ENCODE measurements at places on chromosomes 3 and 15.

- DNase-seq = no peak
These were observed 137.4 kb upstream of the POU1F1 start for GRCh38 chr3:87413814-87414213.

DNA sequence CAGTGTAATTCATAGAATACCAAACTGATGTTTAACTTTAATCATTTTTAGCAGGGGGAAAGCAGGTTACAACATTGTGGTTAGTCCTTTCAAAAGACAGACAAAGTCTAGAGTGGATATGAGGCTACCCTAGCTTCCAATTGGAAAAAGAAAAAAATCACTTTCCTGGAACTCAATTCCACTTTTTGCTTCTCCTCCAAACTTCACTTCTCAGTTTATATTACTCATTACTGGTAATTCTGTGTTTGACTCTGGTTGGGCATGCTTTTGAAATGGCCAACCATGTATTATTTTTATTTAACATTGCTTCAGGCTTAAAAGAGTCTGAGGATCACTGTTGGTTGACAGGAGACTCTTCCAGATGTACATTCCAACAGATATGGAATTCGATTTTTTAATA is 84.8 kb downstream of the RAP2B start:
- no peak for DNase-seq

- no peak for DNase-seq
These were observed 44.3 kb upstream of the MRPS22 start for GRCh38 chr3:139299261-139300132.

DNA sequence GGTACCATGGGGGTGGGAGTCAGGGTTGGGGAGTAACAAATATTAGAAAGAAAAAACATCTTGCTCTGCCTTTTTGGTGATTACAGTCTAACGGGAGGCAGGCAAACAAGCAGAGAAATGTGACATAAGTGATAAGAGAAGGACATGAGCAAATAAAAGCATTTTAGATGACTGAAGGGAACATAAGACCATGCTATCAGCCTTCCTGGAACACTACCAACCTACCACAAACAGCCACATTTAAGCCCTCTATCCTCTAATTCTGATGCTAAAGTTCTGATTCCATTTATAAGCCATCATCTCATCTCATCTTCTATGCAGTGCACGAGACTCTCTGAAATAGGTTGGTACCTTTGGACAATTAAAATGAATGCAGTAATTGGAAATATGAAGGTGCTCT is 243.4 kb upstream of the P2RY1 start:
- no peak for DNase-seq

DNA sequence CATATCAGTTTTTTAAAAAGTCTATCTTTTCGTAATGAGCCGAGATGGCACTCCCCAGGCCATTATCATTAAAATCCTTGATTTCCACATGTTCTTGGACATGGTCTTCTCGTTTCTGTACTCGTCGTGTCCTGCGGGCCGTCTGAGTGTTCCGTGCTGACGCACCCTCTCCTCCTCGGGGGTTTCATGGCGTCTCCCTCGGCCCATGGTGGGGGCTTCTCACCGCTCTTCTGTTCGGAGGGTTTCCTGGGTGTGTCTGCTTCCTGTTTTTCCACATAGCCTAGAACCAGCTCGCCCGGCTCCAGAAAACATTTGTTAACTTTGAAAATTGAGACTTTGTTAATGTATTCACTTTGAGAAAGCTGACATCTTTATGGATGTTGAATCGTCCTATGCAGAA is 92.7 kb downstream of the VGLL4 start:
- no peak for DNase-seq

DNA sequence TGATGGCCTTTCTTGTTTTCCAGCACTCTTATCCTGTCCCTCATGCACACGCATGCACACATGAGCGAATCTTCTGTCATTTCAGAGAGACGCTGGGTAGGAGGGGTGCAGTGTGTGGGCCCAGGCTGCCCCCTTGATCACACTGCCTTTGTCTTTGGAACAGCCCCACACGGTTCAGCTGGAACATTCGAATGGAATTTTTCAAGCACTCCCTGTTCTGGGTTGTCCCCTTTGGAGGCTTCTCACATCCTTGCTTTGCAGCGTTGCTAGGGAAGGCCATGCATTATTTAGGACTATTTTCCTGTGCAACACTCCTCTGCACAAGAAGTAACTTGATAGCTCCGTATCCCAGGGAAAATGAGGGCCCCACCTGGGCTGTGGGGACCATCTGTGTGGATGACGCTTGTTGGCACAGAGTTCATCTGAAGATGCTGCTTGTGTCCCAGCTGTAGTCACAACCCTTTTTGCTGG is 78.4 kb downstream of the SPSB4 start:
- DNase-seq = no peak

DNA sequence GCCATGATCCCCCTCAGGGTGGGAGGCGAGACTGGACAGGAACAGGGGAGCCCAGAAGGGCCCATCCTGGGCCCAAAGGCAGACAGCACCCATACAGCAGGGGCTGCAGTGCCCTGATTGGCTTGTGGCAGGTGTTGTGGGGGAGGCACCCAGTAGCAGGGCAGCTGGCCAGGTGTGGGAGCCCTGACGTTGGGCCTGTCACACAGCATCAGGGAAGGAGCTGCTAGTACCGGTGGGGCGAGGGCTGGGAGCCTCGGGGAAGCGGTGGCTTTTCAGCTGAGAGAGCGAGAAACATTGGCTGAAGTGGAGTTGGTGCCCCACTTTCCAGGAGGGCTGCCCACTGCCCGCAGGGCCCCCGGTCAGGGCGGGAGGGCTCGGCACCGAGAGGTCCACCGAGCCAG is 19.7 kb upstream of the CYP11A1 start:
- no peak for DNase-seq

DNA sequence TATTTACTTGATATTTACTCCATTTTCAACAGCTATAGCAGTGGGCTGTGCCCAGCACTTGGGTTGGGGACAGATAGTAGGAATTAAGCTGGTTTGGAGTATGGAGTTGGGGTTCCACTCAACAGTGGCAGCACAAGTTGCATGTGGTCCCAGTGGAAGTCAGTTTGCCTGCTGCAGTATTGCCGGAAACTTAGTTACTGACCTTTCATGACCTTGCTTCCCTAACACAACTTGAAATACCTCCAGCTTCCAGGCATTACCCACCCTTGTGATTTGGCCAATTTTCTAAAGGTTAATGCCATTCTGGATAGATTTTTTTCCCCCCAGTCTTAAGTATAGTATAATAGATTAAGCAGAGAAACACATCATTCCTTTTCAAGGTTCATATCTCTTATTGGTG is 68.0 kb downstream of the BBX start:
- DNase-seq = no peak

Data from stimulated activated CD4-positive, alpha-beta T cell treated with anti-CD3 and anti-CD28 coated beads, Interleukin-4, amount 100 ng/mL, for 4 hours (primary cell).